T-helper 17 cell (primary cell): ENCODE measurements at places on chromosomes 6 and 20.

- no peaks in the 10 kb centered on the region for H3K36me3 ChIP-seq
- DNase-seq = no peak
- peaks cover 5% of the 10 kb centered on the region for H3K27me3 ChIP-seq
Observed at GRCh38 chr6:113451049-113451448, 406.1 kb upstream of the MARCKS start.

DNA sequence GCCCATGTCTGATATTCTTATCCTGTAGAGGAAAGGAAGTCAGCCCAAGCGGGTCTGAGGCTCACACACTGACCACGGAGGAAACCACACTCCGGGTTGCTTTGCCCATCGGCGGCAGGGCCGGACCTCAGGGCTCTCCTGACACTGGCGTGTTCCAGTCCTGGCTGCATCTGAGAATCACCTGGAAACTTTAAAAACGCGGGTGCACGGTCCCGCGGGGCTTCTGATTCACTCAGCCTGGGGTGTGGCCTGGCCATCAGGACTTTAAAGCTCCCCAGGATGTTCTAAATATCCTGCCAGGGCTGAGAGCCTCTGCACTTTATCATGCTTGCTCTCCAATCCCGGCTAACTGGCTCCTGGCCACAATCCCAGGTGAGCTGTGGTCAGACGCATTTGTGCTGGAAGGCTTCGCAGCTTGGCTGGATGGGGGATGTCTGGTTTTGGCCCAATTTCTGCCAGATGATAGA, 47.7 kb upstream of the DACT2 start:
- H3K27me3 ChIP-seq = peaks cover 9% of the 10 kb centered on the region
- H3K4me1 ChIP-seq = peaks cover 5% of the 10 kb centered on the region
- peak overlapping the region; percentile 37 for H3K27ac ChIP-seq
- DNase-seq = no peak

- peak; percentile 46 for DNase-seq
- peaks cover 10% of the 10 kb centered on the region for H3K4me1 ChIP-seq
- no peaks in the 10 kb centered on the region for H3K27me3 ChIP-seq
- H3K4me3 ChIP-seq = no peak overlapping the region
Observed at GRCh38 chr20:63290677-63291472, 2.1 kb upstream of the COL20A1 start.

- no peaks in the 10 kb centered on the region for H3K4me1 ChIP-seq
- H3K36me3 ChIP-seq = peaks cover 2% of the 10 kb centered on the region
- no peak overlapping the region for H3K4me3 ChIP-seq
Observed at GRCh38 chr20:59743308-59743707, 139.0 kb downstream of the PHACTR3 start.

GRCh38 chr6:134937426-134937825, 12.5 kb downstream of the ALDH8A1 start:
- no peak for DNase-seq
- H3K27ac ChIP-seq = peak overlapping the region; percentile 27
- H3K4me3 ChIP-seq = no peak overlapping the region

GRCh38 chr20:35903843-35904242, 50.5 kb downstream of the SCAND1 start:
- no peak for DNase-seq
- peaks cover 31% of the 10 kb centered on the region for H3K4me1 ChIP-seq
- H3K4me3 ChIP-seq = no peak overlapping the region
- no peak overlapping the region for H3K27ac ChIP-seq
- H3K27me3 ChIP-seq = no peaks in the 10 kb centered on the region

DNA sequence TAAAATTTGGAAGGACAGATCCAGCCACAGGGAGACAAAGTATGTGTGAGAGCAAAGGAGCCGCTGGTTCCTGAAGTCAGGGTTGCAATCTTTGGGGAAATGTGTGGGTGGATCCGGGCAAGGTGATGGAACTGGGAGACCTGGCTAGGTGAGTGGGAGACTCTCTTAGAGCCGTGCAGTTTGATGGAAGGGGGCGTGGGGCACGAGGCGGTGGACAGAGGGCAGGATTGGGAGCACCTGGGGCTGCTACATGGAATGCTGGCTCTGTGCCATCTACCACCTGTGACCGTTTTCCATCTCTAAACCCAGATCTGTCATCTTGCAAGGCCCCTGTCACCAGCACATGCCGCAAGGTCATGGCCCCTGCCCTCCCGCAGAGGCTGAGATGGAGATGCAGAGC, 268.4 kb downstream of the SMOC2 start:
- H3K36me3 ChIP-seq = no peaks in the 10 kb centered on the region
- H3K4me3 ChIP-seq = no peak overlapping the region
- H3K4me1 ChIP-seq = no peaks in the 10 kb centered on the region
- no peak for DNase-seq

- peak overlapping the region; percentile 100 for H3K4me3 ChIP-seq
- peaks cover 78% of the 10 kb centered on the region for H3K4me1 ChIP-seq
- peaks cover 21% of the 10 kb centered on the region for H3K36me3 ChIP-seq
- H3K27ac ChIP-seq = peak overlapping the region; percentile 99
Observed at GRCh38 chr6:31574106-31575061, 981 bp upstream of the TNF start.

DNA sequence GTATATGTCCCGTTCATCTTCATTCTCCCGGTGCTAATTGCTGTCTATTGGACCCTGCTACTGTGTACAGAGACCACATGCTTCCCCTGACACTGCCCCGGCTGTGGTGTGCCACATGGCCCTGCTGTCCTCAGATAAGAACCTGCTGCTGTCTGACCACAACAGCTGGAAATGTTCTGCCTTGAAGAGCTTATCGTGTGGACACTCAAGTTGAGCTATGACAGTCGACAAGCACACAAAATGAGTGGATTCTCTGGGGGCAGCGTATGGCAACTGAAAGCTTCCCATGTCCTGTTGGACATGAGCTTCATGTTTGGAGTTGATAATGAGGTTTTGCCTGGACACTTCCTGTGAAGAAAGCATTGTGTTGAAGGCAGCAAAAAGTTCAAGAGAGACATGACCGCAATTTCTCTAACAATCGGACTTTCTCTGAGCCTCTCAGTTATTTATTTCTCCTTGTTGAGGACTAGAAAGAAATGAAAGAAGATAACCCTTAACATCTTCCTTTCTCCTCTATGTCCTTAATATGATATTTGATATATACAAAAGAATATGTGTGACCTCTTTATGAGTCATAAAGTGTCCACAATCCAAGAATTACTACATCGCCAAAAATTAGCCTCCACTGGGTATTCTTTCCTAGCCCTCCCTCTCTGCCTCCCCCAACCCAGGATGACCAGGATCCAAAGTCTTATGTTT, 187.1 kb upstream of the TCF21 start:
- peaks cover 7% of the 10 kb centered on the region for H3K4me1 ChIP-seq
- no peak for DNase-seq
- H3K4me3 ChIP-seq = no peak overlapping the region
- H3K27ac ChIP-seq = peak overlapping the region; percentile 0

- H3K36me3 ChIP-seq = no peaks in the 10 kb centered on the region
- H3K4me3 ChIP-seq = no peak overlapping the region
- no peak for DNase-seq
- peaks cover 3% of the 10 kb centered on the region for H3K4me1 ChIP-seq
Observed at GRCh38 chr6:111551521-111552231, 54.0 kb downstream of the TRAF3IP2 start.

GRCh38 chr6:33205191-33206026, 954 bp downstream of the HSD17B8 start:
- H3K36me3 ChIP-seq = peaks cover 9% of the 10 kb centered on the region
- peak overlapping the region; percentile 93 for H3K4me3 ChIP-seq
- DNase-seq = no peak
- peaks cover 61% of the 10 kb centered on the region for H3K4me1 ChIP-seq
- H3K27me3 ChIP-seq = no peaks in the 10 kb centered on the region

DNA sequence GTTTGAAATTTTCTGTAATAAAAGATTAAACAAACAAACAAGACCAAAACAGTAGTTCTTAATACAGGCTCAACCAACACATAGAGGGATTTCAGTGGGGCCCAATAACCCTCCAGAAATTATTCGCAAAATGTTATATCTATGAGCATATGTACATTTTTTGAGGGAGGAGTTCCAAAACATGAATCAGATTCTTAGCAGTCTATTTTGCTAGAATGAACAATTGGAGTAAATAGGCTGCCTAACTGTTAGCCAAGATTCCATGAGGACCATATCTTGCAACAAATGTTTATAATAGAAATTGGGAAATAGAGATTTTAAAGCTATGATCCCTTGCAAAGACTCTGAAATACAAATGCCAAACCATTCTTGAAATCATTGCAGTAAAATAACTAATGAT, 186.3 kb downstream of the AKAP7 start:
- peaks cover 4% of the 10 kb centered on the region for H3K36me3 ChIP-seq
- H3K4me1 ChIP-seq = peaks cover 3% of the 10 kb centered on the region
- H3K4me3 ChIP-seq = no peak overlapping the region
- no peak for DNase-seq
- no peak overlapping the region for H3K27ac ChIP-seq

GRCh38 chr6:84804720-84805119, 40.3 kb upstream of the TBX18 start:
- no peak overlapping the region for H3K4me3 ChIP-seq
- no peaks in the 10 kb centered on the region for H3K27me3 ChIP-seq
- no peaks in the 10 kb centered on the region for H3K4me1 ChIP-seq

DNA sequence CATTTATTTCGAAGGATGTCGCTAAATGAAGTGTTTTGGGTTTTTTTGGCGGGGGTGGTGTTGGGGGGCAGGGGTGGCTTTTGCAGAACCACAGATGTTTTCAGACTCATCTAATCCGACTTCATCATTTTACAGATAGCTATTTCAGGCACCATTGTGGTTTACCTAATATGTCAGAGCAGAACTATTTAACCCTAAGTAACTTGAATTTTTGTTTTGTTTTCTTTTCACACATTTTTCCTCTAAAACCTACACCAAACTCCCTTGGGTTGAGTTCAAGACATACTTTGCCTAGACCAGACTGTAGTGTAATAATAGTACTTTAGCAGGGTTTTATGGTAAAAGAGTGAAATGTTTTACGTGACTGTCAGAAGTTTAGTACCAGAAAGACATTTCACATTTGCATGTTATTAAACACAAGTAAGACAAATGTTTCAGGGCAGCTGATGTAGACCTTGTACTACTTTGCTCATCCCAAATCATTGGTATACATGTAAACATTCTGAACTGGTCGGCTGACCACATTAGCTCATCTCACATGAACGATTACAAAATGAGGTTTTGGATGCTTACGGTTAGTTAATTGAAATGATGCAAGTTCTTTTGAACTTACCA, 37.7 kb downstream of the MAP3K4 start:
- no peak for DNase-seq
- H3K36me3 ChIP-seq = no peaks in the 10 kb centered on the region
- H3K4me3 ChIP-seq = peak overlapping the region; percentile 71
- H3K27ac ChIP-seq = peak overlapping the region; percentile 93
- no peaks in the 10 kb centered on the region for H3K27me3 ChIP-seq
- peaks cover 44% of the 10 kb centered on the region for H3K4me1 ChIP-seq
